Kidney (tissue), 22 donors: ENCODE measurements at places on chromosomes 3 and 15. TPM values are rescaled to one million over a fixed set of nuclear protein-coding genes. Genes with fewer than 3 reads are reported as not detected.

DNA sequence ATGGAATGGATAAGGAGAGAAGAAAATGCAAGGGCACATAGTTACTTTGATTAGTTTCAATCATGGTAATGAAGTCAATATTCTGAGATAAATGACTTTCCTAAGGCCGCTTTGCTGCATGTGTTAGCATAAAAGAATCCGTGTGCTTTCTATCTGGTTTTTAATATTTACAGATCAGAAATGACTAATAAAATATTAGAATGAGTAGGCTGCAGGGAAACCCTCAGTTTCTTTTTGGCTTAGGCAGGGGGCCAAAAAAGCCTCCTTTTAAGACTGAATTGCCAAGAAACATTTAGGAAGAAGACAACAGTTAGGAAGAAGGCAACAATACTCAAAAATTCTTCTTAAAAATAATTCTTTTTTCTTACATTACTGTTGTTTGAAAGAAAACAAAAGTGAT is 11.6 kb downstream of the NEK11 start:
- H3K36me3 ChIP-seq, result no peaks in the 10 kb centered on the region
- no peak overlapping the region for H3K4me3 ChIP-seq
- no peaks in the 10 kb centered on the region for H3K27me3 ChIP-seq
- no peaks in the 10 kb centered on the region for H3K4me1 ChIP-seq

DNA sequence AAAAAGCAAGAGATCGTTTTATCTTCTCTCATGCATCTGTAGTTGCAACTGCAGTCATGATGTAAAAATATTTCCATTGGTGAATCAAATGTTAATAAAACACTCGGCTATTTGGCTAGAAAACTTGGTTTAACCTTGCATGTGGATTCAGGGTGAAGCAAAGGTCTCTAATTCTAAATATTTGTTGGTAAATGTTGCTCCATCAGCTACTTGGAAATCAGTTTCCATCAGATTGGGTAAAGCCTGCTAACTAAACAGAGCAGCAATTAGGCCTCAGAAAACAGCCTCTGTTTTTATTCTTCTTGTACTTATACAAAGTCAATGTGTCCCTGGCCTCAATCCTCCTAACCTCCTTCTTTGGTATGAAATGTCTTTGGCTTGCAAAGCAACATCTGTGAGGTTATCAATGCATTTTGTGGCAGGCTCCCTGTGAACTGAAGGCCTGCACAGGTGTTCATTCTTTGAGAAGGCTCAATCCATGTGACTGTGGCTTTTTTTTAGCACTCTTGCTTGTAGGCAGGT is 312.3 kb downstream of the WDR72 start:
- DNase-seq, result no peak
- H3K4me3 ChIP-seq, result no peak overlapping the region
- no peaks in the 10 kb centered on the region for H3K4me1 ChIP-seq
- no peak overlapping the region for H3K27ac ChIP-seq

GRCh38 chr3:192060160-192060781 is 599.3 kb downstream of the PYDC2 start:
- no peaks in the 10 kb centered on the region for H3K4me1 ChIP-seq
- H3K36me3 ChIP-seq, result no peaks in the 10 kb centered on the region
- H3K27me3 ChIP-seq, result no peaks in the 10 kb centered on the region
- no peak overlapping the region for H3K4me3 ChIP-seq

DNA sequence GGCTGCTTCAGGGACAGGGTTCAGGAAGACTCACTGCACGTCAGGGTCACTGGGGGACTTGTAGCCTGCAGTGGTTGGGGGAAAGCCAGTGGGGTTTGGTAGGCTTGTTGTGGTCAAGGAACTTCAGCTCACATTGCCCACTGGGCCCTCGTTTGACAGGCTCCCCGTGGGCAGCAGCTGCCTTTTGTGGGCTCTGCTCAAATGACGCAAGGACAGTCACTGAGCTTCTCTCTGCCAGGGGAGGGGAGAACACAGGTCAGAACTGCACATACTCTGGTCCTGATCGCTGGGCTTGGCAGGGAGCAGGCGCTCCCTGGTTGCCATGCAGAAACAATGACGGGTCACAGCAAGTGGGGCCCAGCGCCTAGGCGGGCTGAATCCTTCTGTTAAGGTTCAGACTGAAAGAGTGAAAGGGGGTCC is 45.5 kb downstream of the FAM174B start:
- DNase-seq, result no peak
- no peaks in the 10 kb centered on the region for H3K4me1 ChIP-seq
- H3K27me3 ChIP-seq, result no peaks in the 10 kb centered on the region
- no peaks in the 10 kb centered on the region for H3K36me3 ChIP-seq

GRCh38 chr15:51837792-51838251 is 8.4 kb downstream of the TMOD3 start:
- no peak overlapping the region for H3K27ac ChIP-seq
- DNase-seq, result no peak
- H3K4me3 ChIP-seq, result peak overlapping the region; percentile 11
- no peaks in the 10 kb centered on the region for H3K36me3 ChIP-seq

DNA sequence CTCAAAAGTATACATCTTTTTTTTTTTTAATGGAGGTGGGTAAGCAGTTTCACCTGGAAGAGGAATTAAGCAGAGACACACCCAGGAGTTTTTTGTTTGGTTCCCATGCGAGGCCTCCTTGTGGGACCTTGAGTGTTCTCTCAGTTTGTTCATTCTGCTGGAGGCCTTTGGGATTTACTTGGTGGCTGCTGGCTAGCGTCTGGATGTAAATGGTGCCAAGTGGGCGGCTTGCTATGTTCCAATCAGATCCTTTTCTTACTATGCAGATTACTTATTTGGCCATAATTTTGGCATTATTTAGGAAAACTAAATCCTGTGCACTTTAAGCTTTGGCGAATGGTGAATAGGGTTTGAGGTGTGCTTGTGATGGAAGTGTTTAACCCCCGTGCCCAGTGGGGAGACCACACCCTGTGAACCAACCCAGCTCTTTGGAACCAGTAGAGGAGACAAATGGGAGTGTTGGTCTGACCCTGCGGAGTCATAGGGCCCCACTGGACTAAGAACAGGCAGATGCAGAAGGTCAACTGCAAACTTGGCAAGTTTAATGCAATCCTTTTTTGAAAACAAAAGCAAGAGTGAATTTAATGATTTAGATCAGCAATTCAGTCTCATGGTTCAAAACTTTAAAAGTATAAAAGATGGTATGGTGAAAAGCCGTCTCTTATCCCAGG is 79.4 kb downstream of the EBLN2 start:
- no peaks in the 10 kb centered on the region for H3K27me3 ChIP-seq
- H3K27ac ChIP-seq, result no peak overlapping the region
- H3K36me3 ChIP-seq, result no peaks in the 10 kb centered on the region

DNA sequence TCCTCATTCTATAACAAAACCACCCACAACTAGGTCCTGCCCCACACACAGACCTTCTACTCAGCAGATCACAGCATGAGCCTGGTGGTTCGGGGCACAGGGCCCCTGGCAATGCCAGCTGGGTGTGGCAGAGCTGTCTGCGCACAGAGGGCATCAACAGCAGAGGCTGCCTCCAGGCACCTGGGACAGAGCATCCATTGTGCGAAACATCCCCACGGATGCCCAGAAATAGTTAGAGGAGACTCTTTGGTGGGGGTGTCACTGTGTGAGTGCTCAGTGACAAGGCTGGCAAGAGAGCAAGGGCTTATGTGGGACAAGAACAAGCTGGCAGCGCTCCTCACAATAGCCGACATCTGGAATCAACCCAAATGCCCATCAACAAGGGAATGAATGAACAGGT is 487.4 kb upstream of the PROK2 start:
- no peak overlapping the region for H3K4me3 ChIP-seq
- no peaks in the 10 kb centered on the region for H3K36me3 ChIP-seq
- no peak for DNase-seq
- H3K27ac ChIP-seq, result no peak overlapping the region
- H3K4me1 ChIP-seq, result peaks cover 20% of the 10 kb centered on the region
- H3K27me3 ChIP-seq, result no peaks in the 10 kb centered on the region

The STRA6 gene
- 2.0 TPM for total RNA-seq
